ENCODE measurements at places on chromosomes 1 and 21. TPM values are rescaled to one million over a fixed set of nuclear protein-coding genes. Genes with fewer than 3 reads are reported as not detected.

DNA sequence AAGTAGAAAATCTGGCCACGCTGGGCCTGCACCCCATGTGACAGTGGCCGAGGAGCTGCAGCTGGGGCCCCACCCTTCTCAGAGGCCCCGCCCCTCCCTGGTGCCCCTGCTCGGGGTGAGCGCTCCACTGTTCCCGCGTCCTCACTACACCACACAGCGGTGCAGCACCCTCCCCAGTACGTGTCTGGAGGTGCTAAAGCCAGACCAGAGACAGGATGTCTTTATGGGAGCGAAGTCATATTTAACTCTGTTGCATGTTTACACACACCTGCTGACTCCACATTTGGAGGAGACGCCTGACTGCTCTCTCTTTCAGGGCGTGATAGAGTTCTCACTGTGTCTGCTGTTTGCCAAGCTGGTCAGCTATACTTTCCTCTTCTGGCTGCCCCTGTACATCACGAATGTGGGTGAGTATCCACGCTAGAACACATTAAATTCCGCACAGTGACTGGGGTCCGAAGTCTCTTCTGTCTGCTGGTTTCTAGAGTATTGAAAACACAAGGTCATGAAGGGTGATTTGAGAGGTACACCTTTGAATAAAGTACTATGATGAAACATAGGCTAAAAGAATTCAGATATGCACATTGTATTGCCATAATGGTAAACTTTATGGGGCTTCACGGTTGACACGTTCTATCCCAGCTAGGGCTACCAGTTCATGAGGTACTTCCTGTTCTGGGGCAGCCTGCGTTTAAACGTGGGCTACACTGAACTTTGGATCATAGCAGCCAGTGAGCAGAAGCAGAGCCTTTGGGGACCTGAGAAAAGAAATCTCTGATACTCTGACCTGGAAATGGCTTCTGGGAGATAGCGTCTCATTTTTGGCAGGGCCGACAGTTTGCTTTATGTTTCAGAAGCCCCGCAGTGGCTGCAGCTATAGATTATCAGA is 48.4 kb downstream of the SLC37A1 start:
- DNase-seq: no peak

DNA sequence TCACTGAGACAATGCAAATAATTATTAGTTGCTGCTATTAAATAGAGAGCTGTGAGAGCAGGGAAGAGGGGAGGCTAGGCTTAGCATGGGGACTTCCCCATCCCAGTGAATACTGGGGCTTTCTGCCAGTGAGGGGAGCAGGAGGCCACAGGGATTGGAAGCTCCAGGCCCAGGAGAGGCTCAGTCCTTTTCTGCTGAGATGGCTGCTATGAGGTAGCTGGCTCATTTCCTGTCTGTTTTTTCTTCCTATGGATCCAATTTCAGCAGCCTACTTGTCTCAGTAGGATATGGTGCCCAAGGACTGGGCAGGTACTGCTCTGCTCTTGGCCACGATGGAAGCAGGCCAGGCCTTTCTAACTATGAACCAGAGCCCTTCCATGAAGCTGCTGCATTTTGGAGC is 10.0 kb downstream of the STMN1 start:
- DNase-seq: no peak

GRCh38 chr21:34933609-34934335 is 115.3 kb downstream of the RUNX1 start:
- peak; percentile 71 for DNase-seq

DNA sequence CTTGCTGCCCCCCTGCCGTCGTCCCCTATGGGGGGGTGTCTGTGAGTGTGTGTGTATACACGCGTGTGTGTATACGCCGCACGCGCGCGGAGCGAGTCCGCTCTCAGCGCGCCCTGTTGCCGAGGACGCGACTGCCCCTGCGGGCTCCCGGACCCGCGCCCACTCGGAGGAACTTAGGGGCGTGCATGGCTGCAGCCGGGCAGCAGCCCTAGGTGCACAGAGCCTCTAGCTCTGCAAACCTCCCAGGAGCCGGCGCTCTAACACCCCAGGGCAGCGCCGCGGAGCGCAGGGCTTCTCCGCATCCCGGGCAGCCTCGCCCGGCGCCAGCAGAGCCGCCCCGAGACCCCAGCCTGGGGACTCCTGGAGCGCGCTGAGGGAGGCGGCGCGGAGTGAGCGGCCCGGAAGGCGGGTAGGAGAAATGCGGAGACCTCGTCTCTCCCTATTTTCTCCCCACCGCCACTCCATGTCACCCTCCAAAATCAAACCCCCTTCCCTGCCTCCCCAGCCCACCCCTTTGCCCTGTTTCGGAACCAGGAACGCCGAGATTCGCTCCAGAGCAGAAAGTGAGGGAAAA is 574 bp downstream of the ITPKB start:
- DNase-seq: peak; percentile 32

DNA sequence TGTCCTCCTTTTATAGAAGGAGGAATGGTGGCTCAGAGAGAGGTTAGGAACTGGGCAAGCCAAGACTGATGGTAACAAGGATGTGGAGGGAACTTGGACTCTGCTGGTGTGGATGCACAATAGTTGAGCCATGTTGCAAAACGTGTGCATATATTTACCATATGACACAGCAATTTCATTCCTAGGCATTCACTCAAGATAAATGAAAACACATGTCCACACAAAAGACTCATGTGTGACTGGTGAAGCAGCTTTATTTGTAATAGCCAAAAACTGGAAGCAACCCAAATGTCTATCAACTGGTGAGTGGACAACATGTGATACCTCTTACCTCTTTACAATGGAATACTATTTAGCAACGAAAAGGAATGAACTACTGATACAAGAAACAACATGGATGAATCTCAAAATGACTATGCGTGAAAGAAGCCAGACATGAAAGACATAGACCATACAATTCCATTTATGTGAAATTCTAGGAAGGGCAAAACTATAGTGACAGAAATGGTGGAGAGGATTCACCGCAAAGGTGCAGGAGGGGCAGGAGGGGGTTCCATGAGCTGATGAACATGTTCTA is 36.2 kb downstream of the CAMK2N1 start:
- DNase-seq: no peak

GRCh38 chr1:101196668-101197067 is 40.2 kb upstream of the S1PR1 start:
- no peak for DNase-seq

GRCh38 chr1:183735069-183735860 is 69.7 kb upstream of the RGL1 start:
- no peak for DNase-seq

- no peak for DNase-seq
Measured at GRCh38 chr1:2441746-2442145, 29.4 kb upstream of the PEX10 start.

GRCh38 chr1:233624289-233624688 is 10.4 kb downstream of the KCNK1 start:
- DNase-seq: no peak

The AMY1A gene
- total RNA-seq: not detected

The SH2D2A gene
- 158 TPM for total RNA-seq

The UTS2 gene
- total RNA-seq: 8.0 TPM

The C1orf53 gene
- total RNA-seq: not detected

The RGS1 gene
- total RNA-seq: 2,600 TPM

The KRTAP12-3 gene
- total RNA-seq: not detected

The SELE gene
- not detected for total RNA-seq
